ENCODE measurements at places on chromosomes 12 and 14.

- DNase-seq, result no peak
These were observed 244.9 kb downstream of the C12orf50 start for GRCh38 chr12:87784350-87784749.

DNA sequence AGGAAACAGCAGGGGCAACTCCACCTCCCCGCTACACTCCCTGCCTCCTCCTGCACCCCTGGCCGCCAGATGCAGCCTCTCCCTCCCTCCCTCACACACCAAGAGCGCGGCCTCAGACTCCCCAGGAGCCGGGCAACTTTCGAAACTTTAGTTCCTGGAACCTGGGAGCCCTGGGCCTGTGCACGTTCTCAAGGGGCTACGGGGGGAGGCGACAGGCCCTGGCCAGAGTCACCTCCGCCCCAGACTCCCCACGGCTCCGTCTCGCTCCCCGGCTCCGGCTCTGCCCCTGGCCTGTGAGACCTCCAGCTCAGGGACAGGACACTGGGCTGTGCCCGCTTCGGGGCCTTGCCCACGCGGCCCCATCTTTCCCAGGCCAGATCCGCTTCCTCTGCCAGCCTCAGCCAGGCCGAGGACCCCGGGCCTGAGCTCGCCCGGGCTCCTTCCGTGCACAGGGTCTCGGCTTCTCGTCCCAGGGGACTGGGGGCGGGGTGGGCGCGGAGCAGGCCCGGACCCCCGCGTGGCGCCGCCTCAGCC lies 5.5 kb downstream of the AMN start:
- no peak for DNase-seq

DNA sequence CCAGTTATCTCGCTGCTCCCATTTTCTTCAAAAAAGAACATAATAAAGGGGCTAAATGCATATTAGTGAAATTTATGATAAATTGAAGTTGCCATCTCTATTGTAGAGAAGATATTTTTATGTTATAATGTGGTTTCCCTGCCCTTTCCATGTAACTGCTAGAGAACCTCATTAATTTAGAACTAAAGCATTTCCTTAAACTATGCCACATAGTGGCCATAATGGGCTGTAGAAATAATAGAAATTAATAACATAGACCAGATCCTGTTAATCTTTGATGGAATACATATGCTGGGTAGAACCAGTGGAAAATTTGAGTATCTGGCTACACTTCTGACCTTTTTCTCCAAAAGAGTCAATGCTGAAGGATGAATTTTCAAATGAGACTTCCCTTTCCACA lies 376.7 kb downstream of the PDZRN4 start:
- DNase-seq, result no peak

DNA sequence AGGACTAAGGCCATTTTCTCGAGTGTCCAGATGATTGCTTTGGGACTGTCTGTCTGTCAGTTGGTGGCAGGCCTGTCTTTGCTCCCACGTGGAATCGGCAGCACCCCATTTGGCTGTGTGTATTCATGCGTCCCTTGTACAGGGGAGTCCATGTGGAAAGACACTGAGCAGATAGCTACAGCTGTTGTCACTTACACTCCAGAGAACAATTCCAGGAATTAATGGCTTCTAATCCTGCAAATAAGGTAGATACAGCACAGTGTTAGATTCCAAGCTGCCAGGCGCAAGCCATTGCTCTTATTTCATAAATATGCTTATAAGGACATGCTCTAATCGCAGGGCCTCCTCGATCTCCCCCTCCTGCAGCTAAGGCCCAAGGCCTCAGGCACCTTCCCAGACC lies 208.8 kb downstream of the VRK1 start:
- no peak for DNase-seq

DNA sequence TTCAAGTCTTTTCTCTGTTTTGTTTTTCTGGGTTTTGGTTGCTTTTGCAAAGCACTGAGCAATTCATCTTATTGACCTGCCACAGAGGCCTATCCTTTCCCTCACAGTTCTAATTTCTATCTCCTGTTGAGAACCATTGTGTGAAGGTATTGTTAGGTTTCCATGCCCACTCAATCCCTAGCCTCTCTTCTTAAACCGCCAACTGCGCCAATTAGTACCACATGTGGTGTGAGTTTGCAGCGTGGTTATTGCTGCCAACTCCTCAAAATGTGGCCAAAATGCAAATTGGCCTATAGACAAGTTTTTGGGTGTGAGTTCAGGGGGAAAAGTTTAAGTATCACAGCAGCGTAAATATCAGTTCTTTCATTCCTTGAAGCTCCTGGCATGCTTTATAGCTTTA lies 232.6 kb downstream of the FLRT2 start:
- DNase-seq, result no peak

- no peak for DNase-seq
These were observed 21.1 kb upstream of the C14orf180 start for GRCh38 chr14:104558231-104559027.
